ENCODE measurements at places on chromosomes 3 and 15.

DNA sequence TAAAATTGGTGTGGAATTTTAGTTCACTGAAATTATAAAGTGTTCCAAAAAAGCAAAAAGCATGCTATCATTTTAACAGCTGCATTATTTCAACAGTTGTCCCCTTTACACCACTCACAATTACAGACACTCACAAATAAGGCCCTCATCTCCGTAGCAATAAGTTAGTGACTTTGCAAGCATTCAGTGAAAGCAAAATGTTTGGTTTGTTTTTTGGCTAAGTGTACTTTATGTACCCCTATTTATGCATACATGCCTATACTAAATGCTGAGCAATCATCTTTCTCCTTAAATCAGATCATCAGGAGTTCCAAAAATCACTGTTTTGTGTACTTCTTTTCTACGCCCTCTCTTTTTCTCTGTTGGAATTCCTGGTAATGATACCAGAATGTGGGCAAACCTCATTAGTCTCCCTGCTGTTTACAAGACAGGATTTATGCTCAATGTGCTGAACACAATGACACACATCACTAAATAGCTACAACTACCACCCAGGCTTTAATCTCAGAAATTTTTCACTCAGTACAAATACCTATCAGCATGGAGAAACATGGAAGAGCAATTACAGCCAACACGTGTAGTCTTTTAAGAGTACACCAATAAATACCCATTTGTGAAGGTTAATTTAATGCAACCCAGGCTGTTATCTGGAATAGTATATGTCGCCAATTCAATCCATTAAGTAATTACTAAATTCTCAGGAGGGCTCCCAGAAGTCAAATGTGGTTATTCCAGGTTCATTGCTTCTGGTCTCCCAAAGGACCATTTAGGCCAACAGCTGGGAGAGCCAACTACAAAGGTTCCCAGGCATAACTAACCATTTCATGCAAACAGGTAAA, 12.0 kb downstream of the ALDH1A2 start:
- DNase-seq, result no peak

- DNase-seq, result no peak
Measured at GRCh38 chr3:117059956-117060270, 350.3 kb downstream of the TUSC7 start.

DNA sequence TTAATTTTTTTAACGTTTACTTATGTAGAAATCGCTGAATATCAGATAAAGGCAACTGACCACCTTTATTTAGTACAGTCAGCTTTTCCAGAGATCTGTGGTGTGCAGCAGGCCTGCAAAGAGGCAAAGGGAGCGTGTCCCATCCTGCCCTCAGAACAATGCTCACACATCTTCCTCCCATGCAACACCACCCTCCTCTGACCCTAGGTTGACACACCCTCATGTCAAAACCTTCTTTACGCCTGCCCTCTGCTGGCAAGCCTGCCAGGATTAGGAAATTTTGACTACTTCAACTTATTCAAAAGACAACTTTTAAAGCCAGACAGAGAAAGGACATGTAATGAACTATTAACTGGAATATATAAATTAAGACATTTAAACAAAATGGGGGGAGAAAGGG, 513.7 kb downstream of the FOXP1 start:
- no peak for DNase-seq

DNA sequence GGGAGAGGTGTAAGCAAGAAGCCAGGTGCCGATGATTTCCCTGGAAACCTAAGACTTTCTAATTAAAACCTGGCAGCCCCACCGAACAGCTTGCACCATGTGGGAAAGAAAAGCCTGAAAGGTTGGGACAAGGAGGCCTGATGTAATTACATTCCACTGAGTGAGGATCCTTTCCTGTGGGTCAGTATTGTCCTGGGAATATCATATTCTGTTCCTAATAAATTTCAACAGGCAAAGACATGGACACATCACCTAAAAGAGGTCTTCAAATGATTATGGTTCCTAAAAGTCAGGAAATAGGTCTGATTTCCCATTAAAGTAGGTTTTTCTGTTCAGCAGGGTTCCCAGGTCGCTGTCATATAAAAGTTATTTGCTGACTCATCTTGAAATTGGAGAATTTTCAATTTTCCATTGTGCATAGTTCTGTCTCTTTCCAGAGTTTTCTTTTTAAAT, 58.5 kb downstream of the DUT start:
- DNase-seq, result no peak

DNA sequence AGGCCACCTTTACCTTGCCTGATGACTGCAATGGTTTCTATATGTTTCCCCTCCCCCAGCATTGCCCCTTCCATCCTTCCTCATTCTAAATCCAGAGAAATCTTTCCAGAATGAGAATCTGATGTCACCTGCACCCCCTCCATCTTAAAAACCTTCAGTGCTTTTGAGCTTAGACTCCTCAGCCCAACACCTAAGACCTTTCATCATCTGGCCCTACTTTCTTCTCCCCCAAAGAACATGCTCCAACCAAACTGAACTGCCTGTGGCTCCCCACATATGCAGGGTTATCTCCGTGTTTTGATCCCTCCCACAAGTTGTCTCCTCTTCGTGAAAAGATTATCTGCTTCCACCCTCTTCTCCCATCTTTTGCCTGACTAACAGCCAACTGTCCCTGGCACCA, 27.3 kb downstream of the RFTN1 start:
- no peak for DNase-seq

GRCh38 chr3:33447958-33448357, 7.8 kb upstream of the UBP1 start:
- no peak for DNase-seq

GRCh38 chr3:42746455-42747450, 26.3 kb downstream of the CCDC13 start:
- peak; percentile 30 for DNase-seq
